ENCODE measurements at places on chromosomes 3 and 15. TPM values are rescaled to one million over a fixed set of nuclear protein-coding genes. Genes with fewer than 3 reads are reported as not detected.

The STAB1 gene
- total RNA-seq = 9.7 TPM

The TIGIT gene
- total RNA-seq = 185 TPM

GRCh38 chr15:35061825-35062737 lies 23.0 kb downstream of the NANOGP8 start:
- no peak for DNase-seq

GRCh38 chr3:152589644-152590043 lies 245.3 kb upstream of the P2RY1 start:
- DNase-seq = no peak

DNA sequence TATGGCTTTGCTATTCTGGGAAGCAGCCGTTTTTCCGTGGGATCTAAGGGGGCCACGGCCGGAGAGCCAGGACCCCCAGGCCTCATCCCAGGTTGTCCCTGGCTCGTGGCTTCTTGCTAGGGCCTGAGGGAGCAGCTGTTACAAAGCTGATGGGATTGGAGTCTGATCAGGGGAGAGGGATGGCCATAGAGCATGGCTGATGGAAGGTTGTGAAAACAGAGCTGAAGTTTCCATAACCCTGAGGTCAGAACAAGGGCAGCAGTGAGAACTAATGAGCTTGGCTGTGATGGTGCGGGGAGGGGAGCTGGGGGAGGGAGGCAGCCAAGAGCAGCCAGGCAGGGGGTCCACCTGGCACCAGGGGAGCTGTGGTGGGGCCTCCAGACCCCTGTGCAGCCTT lies 63.0 kb downstream of the LINGO1 start:
- no peak for DNase-seq

- DNase-seq = no peak
These were observed 29.1 kb upstream of the IREB2 start for GRCh38 chr15:78408961-78409360.

GRCh38 chr3:158384019-158384418 lies 187.0 kb upstream of the MLF1 start:
- no peak for DNase-seq

GRCh38 chr3:178996399-178996798 lies 75.2 kb downstream of the ZMAT3 start:
- no peak for DNase-seq

Measured in CD8-positive, alpha-beta memory T cell (primary cell).